Thoracic aorta (tissue), 2 donors: ENCODE measurements at places on chromosomes 12 and 14.

DNA sequence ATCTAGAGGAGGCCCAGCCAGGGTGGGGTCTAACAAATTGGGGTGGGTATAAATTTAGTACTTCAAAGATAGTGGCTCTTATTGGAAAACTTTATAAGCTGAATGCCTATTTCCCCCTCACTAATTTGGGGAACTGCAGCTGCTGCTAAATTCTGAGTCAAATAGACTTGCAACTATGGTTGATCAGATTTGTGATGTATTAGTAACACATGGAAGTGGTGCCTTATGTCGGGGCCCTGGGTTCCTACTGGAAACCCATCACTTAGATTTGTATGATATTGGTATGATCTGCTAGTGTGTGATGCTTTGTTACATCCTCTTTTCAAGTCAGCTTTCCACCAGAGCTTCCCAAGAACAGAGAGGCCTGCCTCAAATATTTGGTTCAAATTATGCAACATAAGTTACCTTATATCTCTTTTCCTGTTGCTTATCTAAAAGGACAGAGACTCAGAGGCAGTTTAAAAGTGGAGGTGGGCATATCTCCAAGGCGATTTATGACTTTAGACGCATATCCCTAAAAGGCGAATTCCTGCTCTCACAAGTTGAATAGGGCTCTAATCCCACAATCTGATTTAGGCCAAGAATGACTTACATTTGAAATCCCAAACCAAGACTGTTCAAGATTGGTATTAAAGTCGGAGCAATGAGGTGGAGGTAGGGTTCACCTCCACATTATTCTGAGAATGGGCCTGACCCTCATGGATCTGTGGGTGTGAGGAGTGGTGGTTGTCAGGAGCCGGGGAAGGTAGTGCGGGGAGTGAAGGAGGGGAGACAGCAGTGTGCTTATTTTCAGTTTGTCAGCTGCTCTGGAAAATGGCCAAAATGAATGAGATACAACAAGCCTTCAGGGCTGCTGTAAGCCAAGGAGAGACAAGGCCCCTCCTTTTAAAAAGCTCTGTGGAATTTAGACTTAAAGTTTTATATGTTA, 425.8 kb downstream of the RAD51B start:
- DNase-seq = no peak

DNA sequence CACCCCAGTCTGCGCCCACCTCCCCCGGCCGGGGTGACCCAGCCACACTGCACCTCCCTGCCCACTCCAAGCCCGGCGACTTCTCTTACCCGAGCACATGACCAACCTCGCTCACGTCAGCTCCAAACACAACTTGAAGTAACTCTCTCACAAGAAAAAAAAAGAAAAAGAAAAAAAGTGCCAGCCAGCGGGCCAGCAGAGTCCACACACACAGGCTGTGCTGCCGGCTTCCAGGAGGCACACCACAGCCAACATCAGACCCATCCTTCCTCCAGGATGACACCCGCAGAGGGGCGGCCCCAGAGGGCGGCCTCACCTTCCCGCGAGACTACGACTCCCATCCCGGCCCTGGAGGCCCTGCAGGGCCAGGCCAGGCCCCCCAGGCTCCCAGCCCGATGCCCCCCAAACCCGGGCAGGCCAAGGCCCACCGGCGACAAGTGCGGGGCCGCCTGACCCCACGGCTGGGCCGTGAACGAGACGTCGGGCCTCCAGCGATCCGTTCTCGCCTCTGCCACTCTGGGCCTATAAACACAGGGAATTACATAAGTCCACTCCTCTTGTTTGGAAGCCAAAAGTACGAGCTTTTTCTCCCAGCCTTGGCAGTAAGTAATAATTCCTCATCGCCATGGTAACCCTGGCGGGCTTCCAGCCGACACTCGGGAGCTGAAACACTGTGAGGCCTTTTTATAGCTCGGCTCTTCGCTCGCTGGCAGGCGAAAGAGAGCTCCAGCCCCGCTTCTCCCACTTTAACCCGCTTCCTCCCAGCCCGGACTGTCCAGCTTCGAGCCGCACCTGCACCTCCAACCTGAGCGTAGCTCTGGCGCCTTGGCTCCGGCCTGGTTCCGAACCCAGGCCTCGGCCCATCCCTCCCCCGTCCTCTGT, 49.1 kb downstream of the NCOR2 start:
- peak; percentile 97 for DNase-seq

DNA sequence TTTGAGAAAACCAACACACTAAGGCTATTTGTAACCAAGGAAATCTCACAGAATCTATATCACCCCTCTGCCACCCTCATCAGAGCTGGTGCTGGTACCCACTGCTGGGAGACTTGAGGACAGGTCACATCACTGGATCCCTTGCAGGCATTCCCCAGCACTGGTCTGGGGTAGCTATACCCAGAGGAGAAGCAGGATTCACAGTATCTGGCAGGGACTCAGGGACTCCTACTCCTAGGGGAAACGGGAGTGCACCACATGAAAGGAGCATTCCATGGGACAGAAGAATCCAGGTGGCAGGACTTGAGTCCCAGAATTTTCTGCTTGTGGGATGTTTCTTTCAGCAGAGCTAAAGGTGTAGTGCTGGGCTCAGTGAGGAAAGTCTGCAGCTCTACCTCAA, 223.2 kb downstream of the ADGRD1 start:
- DNase-seq = no peak

DNA sequence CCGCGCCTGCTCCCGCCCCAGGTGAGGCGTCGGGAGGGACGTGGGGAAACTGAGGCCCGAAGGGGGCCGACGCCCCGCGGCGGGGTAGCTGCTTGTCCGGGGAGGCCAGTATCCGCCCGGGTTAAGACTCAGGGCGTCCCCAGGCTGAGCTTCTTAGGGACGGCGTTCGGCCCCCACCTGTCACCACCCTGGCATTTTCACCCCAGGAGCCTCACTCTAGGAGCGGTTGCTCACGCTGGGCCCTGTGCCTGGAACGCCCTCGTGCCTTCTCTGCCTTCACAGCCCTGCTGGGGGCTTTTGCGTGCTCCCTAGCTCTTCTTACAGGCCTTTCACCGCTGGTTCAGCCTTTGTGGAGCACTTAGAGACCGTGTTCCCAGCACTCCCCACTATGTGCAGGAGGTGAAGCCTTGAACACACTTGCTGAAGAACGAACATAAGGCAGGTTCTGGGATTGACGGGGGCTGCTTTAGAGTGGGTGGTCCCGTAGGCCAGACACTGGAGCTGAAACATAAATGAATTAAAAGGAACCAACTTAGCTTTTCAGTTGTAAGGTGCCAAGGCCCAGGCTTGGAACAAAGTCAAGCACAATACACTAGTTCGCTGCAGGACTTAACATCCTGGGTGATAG, 601 bp downstream of the ZNF839 start:
- DNase-seq = no peak

GRCh38 chr14:61565836-61566536, 129.3 kb upstream of the HIF1A start:
- no peak for DNase-seq

GRCh38 chr14:76461886-76462285, 85.9 kb downstream of the ESRRB start:
- no peak for DNase-seq

GRCh38 chr14:26820572-26820971, 222.7 kb upstream of the NOVA1 start:
- DNase-seq = no peak

- no peak for DNase-seq
Measured at GRCh38 chr14:55146425-55146824, 17.4 kb downstream of the LGALS3 start.

DNA sequence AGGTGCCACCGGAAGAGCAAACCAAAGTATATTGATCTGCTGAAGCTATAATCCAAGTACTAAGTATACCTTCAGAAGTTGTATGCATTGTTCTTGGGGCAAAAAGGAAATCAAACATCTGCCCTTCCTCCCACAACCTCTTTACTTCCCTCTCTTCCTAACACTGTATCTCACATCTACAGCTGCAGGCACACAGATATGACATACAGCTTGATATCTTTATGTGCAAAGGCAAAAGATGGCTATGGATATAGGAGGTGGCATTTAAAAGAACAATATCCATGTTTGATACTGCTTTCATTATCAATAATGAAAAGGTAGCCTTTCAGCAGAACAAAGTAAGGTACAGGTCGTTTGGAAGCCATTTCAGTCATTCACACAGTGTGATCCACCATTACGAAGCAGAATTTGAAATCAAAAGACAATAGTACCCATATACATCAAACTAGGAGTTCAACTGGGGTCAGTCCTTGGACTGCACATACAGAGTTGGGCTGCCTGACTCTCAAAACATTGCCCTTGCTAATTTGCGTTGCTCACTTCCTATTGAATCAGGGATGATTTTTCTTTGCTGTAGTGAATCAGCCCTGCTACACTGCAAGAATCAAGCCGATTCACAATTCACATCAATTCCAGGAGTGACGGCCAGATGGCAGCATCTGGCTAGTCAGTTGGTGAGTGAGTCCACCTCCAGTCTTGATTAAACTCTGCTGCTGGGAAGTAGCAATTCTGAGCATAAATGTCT, 8.9 kb downstream of the ANG start:
- no peak for DNase-seq

DNA sequence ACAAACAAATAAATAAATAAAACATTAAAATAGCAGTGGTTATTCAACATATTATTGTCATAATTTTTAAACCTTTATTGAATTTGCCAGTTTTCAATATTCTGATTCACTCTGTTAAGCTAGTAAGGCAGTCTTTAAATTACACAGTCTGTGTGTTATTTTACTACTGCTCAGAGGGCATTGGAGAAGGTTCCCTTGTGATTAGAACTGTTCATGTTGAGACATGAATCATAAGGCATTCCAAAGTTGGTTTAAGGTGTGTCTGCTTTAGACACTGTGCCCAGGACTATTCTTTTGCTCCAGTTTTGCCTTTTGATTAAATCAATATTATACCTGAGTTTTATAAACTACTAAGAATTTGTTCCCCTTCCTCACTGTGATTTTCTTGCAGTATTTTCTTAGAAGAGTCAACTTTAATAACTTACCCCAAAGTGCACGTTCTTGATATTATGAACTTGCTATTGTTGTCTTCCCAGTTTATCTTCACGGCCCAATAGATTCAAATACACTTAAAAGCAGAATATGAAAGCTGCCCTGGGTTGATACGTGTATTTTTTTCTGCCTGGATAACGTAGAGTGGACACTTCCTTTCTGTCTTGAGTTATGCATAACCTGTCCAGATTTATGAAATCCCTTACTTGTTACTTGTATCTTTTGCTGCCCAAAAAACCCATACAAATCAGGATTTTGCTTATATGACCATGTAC, 105.3 kb upstream of the BCAT1 start:
- no peak for DNase-seq

DNA sequence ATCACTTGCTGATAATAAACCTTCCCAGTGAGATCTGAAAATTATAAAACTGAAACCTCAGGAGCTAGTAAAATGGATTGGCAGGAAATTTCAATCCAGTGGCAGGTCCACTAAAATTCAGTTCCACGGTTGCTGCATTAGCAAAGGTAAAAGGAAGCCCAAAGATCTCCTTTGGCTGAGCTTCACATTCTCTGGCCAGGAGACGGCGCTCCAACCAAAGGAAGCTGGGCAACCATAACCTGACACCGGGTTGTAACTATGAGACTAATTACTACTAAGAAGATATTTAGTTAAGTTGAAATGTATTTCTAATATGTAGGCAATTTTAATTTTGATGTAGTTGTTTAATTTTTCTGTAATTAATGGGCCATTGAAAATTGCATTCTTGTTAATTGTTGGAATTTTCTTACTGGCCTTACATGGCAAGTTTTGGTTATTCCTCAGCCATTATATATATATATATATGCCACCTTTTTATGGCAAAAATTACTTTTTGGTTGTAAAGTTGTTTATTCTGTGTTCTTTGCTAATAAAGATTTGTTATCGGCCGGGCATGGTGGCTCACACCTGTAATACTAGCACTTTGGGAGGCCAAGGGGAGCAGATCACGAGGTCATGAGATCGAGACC, 17.0 kb downstream of the OR8S1 start:
- no peak for DNase-seq

GRCh38 chr12:58841058-58841798, 79.1 kb downstream of the LRIG3 start:
- no peak for DNase-seq

- DNase-seq = no peak
Measured at GRCh38 chr12:91056488-91056887, 1.3 kb downstream of the KERA start.

DNA sequence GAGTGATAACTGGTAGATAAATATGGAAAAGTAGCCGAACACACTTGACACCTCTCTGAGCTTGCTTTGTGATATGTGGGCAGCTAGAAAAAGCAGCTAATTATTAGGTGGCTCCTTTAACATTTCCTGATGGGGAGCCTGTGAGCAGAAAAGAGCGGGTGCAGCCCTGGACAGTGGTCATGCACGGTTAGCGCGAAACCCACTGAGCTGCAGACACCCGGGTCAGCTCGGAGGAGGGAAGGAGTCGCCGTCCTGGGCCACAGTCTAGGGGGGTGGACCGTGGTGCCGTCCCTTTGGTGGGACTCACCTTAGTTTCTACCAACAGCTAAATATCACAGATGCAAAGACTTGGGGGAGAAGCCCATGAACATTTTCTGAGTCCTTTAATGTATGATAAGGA, 6.6 kb downstream of the COA8 start:
- no peak for DNase-seq
